Bronchial epithelial cell (primary cell): ENCODE measurements at places on chromosomes 13 and 19. TPM values are rescaled to one million over a fixed set of nuclear protein-coding genes. Genes with fewer than 3 reads are reported as not detected.

The CTU1 gene
- total RNA-seq = 7.3 and 7.6 TPM in 2 replicates

GRCh38 chr13:109611912-109612691 is 174.3 kb downstream of the IRS2 start:
- DNase-seq = peak; percentile 40

- peak; percentile 98 for DNase-seq
Measured at GRCh38 chr13:45055198-45055901, 65.0 kb upstream of the GTF2F2 start.

DNA sequence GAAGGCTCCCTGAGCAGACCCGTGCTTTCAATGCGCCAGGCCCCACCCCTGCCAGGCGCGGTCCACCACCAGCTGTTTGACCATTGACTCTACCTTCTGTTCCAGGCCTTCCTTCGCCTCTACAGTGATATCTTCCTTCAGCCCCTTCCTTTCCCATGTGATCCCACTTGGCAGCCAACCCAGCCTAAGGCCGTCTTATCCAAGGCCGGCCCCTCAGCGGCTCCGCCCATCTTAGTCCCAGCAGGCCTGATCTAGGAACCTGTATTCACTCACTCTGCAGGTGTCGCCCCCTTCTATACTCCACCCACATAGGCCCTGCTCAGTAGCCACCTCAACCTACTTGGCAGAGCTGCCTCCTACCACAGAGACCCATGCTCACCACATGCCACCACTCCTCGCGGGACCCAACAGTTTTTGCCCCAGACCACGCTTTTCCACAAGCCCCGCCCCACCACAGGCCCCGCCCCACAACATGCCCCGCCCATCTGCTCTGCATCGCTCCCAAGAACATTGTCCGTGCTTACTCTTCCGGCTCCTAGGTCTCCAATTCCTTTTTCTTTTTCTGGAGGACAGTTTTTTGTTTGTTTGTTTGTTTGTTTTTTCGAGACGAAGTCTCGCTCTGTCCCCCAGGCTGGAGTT is 2.9 kb downstream of the RASIP1 start:
- DNase-seq = no peak

DNA sequence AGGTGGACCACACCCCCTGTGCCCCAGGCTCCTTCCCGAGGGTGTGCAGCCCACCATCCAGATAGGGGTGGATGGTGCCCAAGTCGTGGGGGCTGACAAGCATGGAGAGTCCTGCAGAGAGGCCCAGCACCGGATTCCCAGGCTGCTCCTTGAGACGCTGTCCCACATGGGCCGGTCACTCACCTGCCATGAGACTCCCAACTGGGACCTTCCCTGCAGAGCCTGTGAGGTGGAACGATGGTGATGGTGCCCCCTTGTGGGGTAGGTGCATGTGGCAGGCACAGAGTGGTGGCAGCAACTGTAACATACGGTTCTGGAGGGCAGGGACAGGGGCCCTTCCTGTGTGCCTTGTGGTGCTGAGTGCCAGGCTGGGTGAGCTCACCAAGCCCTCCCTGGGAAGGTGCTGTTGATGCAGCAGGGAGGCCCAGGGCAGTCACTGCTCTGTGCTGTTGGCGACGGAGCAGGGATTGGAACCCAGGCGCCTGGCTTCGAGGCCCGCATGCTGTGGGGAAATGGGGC is 33.1 kb downstream of the PPP1R37 start:
- peak; percentile 50 for DNase-seq

The ETFB gene
- total RNA-seq = 70.6 and 79.8 TPM in 2 replicates

The KATNAL1 gene
- total RNA-seq = 5.5 and 5.6 TPM in 2 replicates

- DNase-seq = peak; percentile 45
Measured at GRCh38 chr13:105816994-105817393, 718.5 kb downstream of the EFNB2 start.

DNA sequence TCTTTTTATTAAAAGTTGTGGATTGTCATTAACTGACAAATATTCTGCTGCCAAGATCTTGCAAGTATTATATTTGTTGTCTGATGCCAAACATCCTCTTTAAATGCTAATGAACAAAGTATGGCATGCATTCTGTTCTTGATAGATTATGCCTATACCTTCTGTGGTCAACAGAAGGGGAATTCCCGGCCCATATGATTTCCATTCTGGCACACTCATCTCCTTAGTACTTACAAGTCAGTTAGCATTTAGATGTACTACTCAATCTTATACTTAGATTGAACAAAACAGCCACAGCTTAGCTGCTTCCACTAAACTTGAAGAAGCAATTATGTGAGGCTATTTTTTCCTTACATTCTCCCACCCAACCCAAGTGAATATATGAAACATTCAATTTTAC is 246.1 kb upstream of the DACH1 start:
- DNase-seq = peak; percentile 25

DNA sequence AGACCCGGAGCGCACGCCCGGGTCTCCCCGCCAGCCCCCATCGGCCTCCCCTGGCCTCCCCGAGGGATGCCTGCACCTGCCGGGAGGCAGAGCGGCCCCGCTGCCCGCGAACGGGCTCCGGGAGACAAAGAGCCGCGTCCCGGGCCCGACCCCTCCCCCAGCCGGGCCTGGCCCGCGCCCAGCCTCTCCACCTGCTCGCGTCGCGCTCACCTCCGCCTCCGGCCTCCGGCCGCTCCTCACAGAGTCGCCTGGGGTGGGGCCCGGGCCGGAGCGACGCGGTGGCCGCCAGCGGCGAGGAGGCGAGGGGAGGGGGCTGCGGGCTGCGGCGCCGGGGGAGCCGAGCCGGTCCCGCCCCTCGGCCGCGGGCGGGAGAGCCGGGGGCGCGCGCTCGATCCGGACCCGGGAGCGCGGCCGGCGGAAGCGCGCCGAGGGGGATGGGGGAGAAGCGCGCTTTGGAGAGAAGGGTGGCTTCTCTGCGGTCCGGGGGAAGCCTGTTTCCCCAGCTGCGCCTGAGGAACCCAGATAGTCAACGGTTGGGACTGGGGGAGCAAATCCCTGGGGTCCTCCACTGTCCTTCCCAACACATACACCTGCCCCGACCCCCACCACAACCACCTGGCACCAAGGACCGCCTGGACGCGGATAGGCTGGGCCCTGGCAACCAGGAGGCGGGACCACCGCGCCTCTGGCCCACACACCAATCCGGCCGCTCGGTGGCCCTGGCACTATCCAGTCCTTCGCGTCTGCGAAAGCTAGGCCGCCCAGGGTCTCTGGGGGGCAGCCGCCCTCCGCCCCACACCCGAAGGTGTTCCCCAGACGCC is at the start of gene PRR36:
PRR36 (minus strand) TSS at position 315 of the 821 bp plus-strand sequence. CDS start 701 bp downstream, outside the sequence.
- DNase-seq = no peak

GRCh38 chr13:102769679-102770078 is 3.9 kb downstream of the TEX30 start:
- peak; percentile 21 for DNase-seq

The PSG7 gene
- total RNA-seq = not detected in 2 replicates

DNA sequence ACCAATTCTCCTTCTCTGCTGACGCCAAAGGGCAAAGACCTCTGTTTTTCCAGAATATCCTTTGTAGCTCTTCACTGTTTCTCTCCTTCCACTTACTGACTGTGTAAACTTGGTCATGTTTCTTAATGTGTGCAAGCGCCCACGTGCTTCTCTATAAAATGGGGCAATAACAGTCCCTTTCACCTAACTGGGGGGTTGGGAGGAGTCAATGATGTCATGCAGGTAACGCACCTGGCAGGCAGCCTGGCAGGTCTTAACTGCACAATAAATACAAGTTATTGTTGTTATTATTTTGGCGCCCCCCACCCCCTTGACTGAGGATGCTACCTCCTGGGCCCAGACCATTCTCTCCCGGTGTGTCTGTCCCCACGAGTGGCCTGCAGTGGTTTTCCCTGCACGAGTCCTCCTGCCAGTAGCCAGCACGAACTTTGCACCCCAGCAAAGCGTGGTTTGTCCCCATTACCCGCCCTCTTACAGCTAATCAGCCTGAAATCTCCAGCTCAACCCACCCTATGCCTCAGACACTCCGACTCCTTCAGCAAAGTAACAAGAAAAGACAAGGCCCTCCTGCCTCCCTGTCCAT is 5.3 kb downstream of the SBSN start:
- no peak for DNase-seq

- no peak for DNase-seq
Measured at GRCh38 chr19:16159655-16160054, 13.7 kb downstream of the CIB3 start.
